ENCODE measurements at places on chromosomes 12 and 14.

- no peak for DNase-seq
These were observed 94.1 kb downstream of the SLC2A13 start for GRCh38 chr12:40011775-40012129.

- DNase-seq, result no peak
These were observed 96.3 kb downstream of the NELL2 start for GRCh38 chr12:44779766-44780165.

GRCh38 chr14:24130380-24130716 lies at the start of gene FITM1:
Gene FITM1, plus strand, starts transcription at chr14:24130659. Its CDS starts 905 bp downstream, at chr14:24131564.
- no peak for DNase-seq

DNA sequence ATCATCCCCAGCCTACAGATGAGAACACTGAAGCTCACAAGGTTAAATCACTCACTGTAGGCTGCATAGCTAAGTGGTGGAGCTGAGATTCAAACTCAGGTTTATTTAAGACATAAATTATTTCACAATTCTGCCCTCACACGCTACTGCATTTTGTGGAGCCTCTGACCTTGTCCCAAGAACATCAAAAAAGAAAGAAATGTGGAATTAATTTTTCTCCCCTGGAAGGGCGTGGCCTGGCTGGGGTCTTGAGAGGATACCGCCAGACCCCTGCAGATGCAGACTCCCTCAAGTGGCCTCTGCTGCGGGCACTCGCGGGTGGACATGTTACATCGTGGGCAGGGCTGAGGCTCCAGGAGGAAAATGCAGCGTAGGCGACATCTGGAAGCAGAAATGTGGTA lies 40.6 kb downstream of the LTBP2 start:
- DNase-seq, result peak; percentile 64

DNA sequence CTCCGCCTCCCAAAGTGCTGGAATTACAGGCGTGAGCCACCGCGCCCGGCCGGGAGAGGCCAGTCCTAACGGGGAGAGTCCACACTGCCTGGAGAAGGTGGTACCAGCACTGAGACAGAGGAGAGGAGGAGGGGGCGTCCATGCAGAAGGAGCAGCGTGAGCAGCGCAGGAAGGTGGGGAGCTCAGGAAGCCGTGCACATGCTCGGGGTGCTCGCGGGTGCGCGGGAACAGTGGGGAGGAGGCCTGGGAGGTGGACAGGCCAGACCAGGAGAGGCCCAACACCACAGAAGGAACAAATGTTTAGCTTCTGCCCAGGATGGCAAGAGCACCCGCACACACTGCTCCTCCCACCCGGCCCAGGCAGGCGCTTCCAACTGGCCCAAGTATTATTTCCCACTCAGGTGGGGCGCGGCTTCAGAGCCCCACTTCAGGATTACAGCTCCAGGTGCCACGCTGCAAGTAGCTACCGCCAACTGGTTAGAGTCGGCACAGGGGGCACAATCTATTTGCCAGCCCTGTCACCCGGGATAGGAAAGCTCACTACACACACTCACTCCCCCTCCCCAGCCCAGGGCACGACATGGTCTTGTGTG lies 80.8 kb upstream of the BCL11B start:
- no peak for DNase-seq

DNA sequence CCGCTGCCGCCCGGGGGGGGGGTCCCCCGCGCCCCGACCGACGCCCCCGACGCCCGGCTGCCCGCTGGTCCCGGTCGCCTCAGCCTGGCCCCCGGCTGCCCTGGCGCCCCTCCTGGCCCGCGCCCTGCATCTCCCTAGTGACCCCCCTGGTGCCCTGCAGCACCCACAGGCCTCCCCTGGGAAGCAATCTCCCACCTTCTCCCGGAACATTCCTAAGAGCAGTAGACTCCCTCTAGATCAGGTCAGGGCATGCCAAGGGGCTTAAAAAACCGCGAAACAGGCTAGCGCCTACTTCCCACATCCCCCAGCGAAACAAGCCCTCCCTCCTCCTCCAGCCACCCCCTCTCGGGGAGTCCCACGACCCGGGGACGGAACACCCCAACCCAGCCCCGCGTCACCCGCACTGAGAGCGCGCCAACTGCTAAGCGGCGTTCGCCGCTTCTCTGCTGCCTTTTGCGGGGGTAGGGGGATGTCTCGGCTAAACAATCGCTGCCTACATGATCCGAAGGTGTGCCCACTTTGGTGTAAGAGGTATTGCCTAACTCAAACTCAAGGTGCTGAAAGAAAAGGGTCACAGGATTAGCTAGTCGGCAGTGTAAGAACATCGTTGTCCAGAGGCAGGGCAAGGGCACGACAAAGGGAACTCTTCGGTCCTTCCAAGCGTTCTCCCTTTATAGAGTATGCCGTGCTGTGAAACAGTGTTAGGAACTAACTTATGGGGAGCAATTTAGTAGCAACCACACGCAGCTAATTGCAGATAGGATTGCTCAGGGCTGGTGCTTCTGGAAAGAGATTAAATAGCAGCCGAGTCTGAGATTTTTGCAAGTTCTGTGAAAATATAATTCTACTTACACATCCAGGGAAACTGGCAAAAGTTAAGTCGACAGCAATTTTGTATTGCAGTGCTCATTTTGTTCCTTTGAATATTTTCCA lies 619 bp upstream of the NTN4 start:
- peak; percentile 34 for DNase-seq
